BJ (cell line): ENCODE measurements at places on chromosomes 16 and 17.
A peak's percentile ranks its signal among the peaks of the same experiment; 100 is the strongest.

- DNase-seq: no peak
Observed at GRCh38 chr17:72749119-72749572, 343.3 kb downstream of the SLC39A11 start.

DNA sequence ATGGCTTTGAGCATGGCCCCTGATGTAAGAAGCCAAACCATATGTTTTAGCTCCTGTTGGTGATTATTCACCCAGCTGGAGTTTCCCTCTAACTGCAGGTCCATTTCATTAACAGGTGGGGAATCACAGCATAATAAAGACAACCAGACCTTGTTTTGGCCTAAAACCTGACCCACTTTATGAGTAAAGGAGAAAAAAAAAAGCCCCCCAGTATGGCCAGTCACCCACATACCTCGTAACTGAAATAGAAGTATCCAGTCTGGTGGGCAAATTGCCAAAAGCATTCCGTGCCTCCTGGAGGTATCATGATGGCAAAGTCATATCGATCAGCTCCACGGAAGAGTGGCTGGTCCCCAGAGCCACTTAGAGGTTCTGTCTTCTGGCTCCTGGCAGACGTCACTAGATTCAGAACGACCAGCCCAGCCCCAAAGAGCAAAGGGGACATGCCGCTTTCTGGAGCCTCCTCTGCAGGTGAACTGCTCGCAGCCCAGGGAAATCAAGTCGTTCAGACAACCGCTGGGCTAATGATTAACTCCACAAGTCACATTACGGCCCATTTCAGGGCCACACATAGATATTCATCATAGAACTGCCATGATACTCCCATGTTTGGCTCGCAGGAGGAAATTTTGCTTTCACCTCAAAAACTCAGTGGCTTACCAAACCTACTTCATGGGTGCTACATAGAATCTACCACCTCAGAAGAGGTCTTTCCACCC is at the start of gene TMED6:
Gene TMED6 (minus strand): TSS at position 478 of the 719 bp plus-strand sequence. CDS start 33 bp downstream, at position 445.
- no peak for DNase-seq

DNA sequence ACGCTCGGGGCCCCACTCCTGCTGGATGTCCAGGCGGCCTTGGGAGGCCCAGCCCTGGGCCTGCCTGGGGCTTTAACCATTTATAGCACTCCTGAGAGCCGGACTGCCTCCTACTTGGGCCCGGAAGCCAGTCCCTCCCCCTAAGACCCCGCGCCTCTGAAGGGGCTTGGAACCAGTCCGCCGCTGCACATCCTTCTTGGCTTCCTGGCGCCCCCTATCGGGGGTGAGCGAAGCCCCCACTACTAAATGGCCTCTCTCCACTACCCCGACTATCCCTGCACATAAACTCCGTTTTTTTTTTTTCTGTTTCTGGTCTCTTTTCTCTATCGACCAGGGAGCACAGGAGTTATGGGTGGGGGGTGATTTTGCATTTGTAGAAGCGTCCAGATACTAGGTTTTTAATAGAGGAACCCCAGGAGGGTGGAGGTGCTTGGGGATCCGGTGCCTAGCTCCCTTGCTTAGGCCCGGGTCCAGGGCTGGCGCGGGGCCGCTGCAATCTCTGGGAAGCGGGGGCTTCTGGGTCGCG is 633 bp upstream of the NOL3 start:
- no peak for DNase-seq

DNA sequence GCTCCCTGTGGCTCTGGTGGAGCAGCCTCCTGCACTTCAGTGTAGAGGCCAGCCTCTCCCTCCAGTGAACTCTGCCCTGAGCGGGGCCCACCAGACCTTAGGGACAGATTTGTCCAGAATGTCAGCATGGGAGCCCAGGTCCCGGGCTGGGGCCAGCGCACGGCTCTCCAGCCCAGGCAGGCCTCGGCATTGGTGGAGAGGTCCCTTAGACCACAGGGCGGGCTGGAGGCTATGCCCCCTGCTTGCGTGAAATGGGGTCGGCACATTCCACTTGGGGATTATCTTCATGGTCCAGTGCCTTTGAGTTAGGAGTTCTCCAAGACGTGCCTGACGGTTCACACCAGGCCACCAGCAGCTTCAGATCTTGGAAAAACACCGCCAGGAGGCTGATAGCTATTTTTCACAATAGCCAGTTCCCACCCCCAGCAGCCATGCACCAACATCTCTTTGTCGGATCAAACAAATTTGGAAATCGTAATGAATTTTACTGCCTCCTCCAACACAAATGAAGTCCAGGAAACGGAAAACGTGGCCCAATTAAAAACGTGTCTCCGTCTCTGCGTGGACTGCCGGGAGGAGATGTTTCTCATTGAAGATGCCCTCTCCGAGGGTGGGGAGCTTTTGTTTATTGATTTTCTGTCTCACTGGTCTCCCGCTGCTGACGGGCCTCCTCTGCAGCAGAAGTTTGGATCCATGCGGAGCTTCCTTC is 110.0 kb upstream of the CIBAR2 start:
- no peak for DNase-seq

DNA sequence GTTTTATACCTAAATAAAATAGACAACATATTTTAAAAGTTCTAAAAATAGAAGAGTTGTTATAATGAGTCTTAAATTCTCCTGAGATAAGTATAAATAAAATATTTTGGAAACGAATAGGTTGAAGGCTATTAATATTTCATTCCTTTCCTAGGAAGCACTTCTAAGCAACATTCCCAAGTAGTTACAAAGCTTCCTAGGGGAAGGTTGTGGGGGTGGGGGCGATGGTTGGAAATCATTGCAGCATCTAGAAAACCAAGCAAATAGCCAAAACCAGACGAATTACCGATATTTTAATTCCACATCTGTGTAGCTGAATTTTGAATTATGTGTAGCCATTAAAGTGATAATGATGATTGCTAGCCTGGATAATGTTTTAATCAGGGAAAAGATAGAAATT is 26.9 kb downstream of the PTRH2 start:
- no peak for DNase-seq

DNA sequence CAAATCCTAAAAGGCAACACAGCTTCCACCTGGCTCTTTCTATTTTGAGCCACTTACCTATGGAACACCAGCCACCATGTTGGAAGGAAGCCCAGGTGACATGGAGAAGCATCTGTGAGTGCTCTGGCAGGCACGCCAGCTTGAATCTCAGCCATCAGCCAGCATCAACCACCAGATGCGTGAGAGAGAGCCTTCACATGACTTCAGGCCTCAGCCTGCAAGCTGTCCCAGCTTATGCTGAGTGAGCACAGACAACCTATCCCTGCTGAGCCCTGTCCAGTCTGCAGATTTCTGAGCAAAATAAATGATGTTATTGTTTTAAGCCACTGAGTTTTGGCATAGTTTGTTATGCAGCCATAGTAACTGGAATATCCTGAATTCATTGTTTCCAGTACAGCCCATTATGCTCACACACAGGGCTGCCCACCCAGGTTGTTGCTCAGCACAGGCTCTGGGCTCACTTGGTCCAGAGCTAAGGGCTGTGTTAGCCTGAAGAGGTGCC is 35.1 kb downstream of the TMEM238L start:
- no peak for DNase-seq

- no peak for DNase-seq
Observed at GRCh38 chr16:4414187-4414917, 2.0 kb downstream of the CORO7 start.

DNA sequence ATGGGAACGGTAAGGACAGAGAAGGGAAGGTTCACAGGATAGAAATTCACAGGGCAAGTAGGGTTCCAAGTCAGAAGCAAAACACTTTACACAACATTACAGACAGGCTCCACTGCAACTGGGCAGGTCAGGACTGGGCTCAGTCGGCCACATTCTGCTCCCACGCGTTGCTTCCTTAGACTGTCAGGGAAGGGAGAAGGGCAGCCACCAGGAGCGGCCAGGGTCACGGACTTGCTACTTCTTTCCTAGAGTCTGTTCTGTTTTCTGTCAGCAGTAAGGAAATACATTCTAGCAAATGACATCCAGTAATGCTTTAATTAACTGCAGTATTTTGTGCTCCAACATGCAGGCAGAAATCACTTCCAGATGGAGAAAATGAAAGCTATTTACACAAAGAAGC is 160.3 kb upstream of the RPH3AL start:
- DNase-seq: peak; percentile 74

- DNase-seq: no peak
Observed at GRCh38 chr17:35918665-35919064, 11.9 kb downstream of the RDM1 start.

- DNase-seq: no peak
Observed at GRCh38 chr16:88830258-88830657, 18.5 kb upstream of the APRT start.

DNA sequence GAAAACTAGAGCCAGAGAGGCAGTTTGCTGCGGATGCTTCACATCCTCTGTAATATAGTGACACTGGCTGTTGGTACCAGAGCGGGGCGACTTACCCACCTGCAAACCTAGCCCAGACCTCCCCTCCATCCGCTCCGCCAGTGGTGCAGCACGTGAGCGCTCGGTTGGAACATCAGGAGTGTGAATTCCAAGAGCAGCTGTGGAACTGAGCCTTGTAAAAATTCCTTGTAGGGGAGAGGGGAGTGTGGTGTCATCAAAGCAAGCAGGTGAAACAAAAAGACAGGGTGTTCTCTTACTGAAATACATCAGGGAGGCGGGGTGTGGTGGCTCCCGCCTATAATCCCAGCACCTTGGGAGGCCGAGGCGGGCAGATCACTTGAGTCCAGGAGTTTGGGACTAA is 51.3 kb downstream of the CCDC42 start:
- no peak for DNase-seq

DNA sequence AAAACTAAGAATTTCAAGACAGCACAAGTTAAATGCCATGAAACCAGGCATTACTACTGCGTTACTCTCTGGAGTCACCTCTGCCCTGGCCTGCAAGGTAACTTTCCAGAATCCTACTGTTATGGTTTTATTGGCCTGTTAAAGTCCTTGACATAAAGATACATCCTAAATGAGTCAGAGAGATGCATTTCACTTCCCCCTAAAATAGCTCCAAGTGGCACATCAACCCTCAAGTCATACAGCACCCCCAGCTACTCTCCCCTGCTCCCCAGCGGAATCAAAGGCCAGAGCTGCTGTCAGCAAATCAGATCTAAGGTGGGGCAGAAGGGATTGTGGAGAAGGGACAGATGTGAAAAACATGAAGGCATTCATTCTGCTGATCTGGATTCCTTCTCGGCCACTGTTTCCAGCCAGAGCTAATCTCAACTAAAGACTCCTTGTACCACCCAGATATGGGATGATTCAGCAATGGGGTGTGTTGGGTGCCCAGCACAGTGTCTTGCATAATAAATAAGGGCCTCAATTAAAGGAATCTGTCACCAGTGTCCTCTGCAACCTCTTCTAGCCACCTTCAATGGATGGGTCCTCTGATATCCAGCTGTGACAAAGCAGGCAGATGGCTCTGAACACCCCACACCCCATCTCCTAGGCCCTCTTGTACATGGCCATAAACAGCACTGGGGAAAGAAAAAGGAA is 8.5 kb upstream of the CCL1 start:
- no peak for DNase-seq

DNA sequence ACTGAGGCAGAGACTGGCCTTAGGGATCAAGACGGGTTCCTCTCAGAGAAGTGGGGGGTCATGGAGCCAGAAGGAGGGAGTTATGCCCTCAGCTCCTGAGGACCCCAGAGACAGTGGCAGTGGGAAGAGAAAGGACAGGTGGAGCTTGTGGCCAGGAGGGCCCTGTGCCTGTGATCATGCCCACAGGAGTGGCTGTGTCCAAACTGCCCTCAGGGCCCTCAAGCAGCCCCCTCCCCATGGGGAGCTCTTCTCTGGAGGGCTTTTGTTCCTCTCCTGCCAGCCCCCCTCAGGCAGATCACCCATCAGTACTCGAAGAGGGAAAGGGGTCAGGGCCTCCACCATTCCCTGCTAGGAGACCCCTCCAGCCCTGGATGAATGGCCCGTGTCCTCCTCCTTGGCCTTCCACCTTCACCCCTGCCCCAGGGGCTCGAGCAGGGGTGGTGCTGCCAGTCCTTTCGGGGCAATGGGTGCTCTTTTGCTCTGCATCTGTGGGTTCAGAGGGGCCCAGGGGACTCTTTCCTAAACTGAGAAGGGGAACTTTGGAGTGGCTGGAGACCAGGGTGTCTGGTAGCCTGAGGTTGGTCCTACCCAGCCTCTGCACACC is 52.7 kb downstream of the BEAN1 start:
- no peak for DNase-seq

DNA sequence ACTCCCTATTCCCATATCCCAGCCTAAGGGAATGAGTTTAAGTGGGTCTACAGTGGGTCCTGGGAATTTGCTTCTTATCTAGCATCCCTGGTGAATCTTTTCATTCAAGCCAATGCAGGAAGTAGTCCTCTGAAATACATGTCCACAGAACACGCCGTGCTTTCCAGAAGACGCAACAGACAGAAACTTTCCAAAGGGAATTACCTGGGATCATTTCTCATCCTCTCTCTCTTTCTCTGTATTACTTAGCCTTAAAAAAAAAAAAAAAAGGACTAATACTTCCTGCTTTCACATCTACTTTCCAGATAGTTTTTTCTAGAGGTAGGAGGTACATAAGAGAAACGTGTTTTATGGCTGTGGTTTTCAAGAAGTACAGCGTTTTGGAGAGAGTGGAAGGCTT is 499.0 kb downstream of the MAF start:
- DNase-seq: no peak

DNA sequence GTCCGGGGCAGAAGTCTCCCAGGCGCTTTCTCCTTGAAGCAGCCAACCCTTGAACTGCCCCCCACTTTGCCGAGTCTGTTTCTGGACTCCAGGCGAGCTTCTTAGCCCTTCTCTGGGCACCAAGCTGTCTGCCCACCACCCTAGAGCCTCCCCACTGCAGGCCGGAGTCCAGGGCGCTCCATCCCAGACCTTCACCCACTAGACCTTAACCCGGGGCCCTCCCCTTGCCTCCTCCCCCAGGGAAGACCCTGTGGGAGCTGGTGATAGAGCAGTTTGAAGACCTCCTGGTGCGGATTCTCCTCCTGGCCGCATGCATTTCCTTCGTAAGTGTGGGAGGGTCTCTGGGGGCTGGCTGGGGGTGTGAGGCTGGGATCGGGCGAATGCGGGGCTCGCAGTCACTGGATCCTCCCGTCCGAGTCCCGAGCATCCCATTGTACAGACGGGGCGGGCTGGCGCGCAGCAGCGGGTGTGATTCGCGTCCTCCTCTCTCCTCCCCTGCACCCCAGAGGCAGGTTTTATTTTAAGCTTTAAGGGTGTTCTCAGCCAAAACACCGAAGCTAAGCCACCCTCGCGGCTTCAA is 1.1 kb downstream of the ATP2A1 start:
- no peak for DNase-seq

GRCh38 chr16:57810197-57811031 is 8.1 kb upstream of the KIFC3 start:
- peak; percentile 57 for DNase-seq
